RCC 7860 (cell line): ENCODE measurements at places on chromosomes 16 and 17.
A peak's percentile ranks its signal among the peaks of the same experiment; 100 is the strongest.

- no peak for DNase-seq
Measured at GRCh38 chr16:23232806-23233205, 50.3 kb downstream of the SCNN1G start.

DNA sequence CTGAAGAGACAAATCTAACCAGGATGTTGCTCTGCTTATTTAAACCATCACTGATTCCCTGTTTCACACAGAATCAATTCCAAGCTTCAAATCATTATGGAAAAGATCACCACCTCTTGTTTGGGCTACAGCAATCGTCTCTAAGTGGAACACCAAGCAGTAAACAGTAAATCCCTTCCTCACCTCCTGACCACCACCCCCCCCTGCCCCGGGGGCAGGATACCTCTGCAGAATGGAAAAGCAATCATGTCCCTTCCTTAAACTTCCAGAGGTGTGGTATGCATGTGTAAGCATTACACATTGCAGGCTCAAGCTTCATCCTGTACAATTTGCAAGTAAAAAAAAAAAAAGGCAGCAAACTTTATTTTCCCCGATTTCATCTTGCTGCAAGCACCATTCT is 373.8 kb downstream of the NPIPA8 start:
- no peak for DNase-seq

- DNase-seq = peak; percentile 37
Measured at GRCh38 chr17:28657756-28658155, 4.0 kb downstream of the SDF2 start.

DNA sequence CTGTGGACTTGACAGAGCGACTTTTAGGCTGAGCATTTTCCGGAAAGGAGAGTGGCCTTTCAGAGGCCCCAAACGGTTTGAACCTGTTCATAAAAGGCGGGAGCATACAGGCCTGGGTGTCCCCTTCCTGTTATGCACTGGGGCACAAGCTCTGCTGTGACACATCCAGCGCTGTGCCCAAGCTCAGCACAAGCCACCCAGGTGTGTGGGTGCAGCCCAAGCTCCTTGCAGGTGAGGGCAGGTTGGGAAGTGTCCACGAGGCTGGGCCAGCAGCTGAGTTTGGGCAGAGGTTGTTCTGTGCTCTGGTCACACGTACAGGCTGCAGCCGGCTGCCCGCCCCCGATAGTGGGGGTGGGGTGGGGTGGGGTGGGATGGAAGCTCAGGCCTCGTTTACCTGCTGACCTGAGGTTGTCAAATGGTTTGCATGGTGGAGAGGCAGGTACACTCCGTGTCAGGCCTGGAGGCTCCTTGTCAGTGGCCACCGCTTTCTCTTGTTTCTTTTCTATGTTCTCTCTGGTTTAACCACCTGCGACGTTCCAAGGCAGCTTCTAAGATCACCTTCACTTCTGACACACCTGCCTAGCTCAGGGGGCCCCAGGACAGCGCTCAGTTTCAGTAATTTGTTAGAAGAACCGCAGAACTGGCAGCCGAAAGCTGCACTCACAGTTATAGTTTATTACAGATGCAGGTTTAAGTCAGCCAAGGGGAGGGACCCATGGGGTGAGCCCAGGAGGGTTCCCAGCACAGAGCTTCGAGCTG is 194.7 kb upstream of the CIBAR2 start:
- DNase-seq = no peak

- DNase-seq = no peak
Measured at GRCh38 chr17:31834448-31834847, 24.6 kb downstream of the COPRS start.
